NCI-H774 (cell line): ENCODE measurements at places on chromosomes 11 and 22.

DNA sequence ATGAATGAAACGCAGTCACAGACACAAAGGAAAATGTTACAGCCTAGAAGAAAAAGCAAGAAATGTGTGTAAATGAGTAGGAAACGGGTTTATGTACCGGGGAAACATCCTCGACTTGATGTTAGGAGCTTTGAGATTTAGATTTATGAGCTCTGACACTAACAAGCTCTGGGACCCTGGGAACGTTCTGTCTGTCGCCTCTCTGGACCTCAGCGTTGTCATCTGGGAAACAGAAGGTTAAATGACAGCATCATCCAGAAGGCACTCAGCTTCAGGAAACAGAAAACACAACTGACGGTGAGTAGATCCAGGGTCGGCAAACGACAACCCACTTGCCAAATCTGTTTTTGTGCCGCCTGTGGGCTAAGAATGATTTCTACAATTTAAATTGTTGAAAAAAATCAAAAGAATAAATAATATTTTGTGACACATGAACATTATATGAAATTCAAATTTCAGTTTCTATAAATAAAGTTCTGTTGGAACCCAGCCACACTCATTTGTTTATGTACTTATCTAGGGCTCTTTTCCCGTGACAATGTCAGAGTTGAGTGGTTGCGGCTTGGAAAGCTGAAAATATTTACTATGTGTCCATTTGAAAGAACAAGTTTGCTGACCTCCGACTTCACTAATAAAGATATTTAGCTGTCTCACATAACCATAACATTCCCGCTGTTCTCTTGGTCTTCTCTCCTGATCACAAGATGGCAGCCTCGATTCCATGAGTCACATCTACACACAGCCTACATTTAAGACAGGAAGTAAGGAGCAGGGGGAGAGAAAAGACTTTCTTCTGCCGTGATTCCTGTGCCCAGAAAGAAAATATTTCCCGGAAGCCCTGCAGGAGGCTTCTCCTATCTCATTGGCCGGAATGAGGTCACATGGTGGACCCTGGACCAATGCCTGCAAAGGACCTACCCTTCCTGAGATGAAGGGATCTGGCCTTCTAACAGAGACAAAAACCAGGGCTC lies 47.1 kb upstream of the SYT13 start:
- peak; percentile 50 for DNase-seq

DNA sequence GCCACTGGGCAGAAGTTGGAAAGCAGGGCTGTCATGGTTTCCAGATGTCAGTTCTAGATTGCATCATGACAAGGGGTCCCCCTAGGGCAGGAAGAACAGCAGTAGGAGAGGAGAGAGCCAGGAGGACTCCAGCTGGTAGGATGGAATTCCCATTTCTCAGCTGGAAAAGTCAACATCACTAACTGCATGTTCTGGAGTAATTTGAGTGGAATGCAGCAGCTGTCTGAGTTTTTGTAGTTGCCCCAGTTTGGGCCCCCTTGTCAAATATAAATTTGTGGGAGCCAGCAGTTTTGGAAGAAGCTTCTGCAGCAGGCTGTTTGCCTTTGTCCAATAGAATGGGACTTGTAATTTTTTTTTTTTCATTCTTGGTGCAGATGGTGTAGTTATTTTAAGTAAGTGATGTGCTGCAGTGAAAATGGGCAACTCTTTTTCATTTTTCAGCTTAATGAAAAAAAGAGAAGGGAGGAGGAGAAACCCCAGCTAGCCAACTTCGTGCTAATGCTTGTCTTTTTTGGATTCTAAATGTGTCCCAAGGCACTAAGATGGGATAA lies 86.9 kb downstream of the LDLRAD3 start:
- DNase-seq: no peak

GRCh38 chr11:118633319-118633690 lies 25.9 kb downstream of the PHLDB1 start:
- no peak for DNase-seq

DNA sequence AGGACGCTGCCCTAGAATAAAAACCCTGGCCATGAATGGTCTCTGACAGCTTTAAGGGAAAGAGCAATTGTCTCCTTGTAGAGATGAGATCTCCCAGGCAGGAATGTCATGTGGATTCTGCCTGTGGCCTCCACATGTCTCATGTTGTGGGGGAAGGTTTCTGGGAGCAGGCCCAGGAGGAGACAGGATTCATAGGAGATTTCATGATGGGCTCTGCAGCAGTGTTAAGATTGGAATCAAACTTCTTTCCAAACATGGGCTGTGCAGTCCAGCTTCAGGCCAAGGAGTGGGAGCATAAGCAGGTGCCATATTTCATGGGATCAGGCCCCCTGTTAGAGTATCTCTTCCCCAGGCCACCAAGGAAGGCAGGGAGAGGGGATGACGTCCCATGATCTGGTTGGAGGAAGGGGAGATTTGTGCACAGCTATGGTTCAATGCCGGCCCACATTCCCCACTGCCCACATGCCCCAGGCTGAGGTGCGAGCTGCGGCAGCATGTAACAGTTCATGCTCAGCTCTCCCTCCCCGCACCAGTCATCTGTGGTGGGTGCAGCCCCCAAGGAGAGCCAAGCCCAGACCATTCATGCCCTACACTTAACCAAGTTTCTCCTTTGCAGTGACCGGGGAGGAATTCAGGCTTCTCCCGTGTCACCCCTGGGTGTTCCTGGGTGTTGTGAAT lies 42.5 kb downstream of the LMO1 start:
- DNase-seq: no peak

- DNase-seq: peak; percentile 76
Measured at GRCh38 chr11:62242021-62242420, at the start of gene SCGB1D2. TSS of gene SCGB1D2 (plus strand) at chr11:62242239. CDS start at chr11:62242308, 69 bp downstream.

DNA sequence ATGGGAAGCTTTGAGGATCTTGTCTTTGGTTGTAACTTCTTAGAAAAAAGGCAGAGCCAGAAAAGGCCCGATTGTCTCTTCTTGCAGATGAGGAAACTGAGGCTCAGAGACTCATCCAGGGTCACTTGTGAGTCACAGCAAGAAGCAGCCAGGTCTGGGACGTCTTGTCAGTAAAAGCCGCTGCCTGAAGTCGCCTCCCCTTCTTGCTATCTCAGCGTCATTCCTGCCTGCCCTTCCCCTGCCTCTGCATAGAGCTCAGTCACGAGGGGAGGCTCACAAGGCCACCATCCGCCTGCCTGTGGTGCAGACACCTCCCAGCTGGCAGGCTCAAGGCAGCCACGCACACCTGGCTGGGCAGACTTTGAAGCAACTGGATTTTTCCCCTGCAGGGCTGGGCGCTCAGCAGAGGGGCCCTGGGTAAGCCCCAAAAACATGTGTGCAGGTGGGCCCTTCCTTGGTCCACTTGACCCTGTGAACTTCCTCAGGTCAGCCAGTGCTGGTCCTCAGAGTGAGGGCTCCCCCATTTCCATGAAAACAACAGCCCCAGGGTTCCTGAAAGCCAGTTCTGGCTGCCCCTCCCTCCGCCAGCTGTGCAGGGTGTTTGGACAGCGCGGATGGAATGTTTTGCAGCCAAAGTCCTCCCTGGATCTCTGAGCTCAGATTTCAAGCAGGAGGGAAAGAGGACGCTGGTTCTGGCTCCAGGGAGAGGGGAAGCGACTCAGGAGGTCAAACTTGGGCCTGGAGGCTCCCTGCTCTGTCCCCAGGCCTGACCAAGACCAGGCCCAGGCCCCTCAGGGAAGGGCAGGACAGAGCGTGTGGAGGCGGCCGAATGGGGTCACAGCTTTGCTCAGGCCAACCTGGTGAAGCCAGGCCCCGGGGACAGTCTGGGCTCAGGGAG lies 6.0 kb upstream of the RAB3IL1 start:
- DNase-seq: no peak

DNA sequence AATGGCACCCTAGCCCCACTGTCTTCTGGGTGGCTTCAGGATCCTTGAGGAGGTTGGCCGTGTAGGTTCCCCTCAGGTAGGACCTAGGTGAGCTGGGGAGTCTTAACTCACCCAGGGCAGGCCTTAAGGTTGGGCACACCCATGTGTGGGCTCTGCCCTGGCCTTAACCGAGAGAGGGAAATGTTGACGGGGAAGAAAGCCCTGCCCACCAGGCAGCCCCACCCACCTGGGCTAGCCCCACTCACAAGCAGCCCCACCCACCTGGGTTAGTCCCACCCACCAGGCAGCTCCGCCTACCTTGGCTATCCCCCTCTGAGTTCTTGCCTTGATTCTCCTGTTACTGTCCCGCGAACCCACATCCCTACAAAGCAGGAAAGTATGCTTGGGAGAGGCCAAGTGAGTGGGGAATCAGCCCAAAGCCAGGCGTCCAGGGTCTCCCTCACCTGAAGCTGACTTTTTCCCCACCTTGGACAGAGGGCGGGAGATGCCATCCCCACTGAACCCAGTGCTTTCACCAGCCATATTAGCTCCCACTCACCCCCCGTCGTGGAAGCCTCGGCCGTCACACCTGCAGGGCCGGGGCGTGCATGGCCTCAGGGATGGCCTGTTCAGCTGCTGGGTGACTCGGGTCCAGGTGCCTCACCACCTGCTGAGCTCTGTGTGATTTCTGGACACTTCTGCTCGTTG lies at the start of gene MYEOV:
MYEOV (plus strand) TSS at position 337 of the 687 bp plus-strand sequence. CDS start 1,200 bp downstream, outside the sequence.
- no peak for DNase-seq

DNA sequence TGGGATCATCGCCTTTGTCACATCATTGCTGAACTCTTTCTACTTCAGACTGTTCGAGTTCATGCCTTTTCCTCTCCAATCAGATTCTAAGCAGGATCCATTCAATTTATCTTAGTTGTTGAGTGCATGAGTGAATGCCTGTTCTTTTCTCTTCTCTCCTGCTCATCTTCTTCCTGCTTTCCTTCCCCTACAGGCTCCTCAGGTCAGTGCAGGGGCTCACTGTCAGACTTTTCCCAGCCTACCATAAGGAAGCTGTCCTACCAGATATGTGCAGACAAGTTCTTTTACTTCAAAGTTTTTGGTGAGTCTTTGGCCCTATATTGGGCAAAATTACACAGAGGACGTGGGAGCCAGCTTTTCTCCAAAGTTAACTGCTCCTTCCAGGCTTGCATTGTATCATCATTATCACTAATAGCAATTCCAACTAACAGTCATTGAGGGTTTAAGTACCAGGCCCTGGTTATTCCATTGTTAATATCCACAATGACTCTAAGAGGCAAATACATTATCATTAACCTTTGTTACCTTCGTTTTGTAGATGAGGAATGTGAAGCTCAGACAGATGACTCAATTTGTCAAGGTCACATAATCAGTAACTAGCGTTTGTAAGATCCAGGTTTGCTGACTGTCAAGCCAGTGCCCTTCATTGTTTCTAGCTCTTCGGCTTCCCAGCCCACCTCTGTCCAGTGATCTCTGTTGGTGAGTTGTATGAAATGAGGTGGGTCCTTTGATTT lies 30.4 kb downstream of the OR6Q1 start:
- no peak for DNase-seq

DNA sequence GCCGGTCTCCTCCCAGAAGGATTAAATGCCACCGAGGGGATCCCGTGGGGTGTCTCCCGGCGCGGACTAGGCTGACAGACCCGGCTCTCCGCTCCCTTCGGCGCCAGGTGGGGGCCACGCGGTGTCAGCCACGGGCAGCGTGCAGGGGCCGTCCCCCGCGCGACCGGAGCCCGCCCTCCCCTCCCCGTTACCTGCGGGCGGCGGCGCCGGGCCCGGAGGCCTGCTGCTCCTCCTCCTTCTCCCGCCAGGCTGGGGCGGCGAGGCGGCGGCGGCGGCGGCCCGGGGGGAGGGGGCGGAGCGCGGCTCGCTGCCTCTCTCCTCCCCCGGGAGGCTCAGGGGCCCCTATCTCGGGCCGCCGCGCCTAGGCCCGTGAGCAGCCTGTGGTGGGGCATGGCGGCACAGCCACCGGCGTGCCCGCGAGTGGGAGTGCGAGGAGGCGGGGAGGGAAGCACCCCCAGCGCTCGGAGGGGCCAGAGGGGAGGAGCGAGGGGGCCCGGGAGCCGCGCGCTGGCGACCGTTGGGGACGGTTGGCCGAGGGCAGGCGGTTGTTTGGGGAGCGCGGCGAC lies 450 bp downstream of the ZBTB44 start:
- peak; percentile 77 for DNase-seq

GRCh38 chr11:64796047-64796756 lies 6.8 kb downstream of the MAP4K2 start:
- no peak for DNase-seq
